ENCODE measurements at places on chromosomes 12 and 14. TPM values are rescaled to one million over a fixed set of nuclear protein-coding genes. Genes with fewer than 3 reads are reported as not detected.

Gene KIF26A
- total RNA-seq: 0.59 TPM

Gene ACRBP
- total RNA-seq: 0.71 TPM

GRCh38 chr12:111404362-111405148 is 1.2 kb upstream of the SH2B3 start:
- DNase-seq: peak; percentile 23
- H3K36me3 ChIP-seq: no peaks in the 10 kb centered on the region
- H3K4me1 ChIP-seq: peaks cover 35% of the 10 kb centered on the region

- H3K36me3 ChIP-seq: no peaks in the 10 kb centered on the region
- no peak for DNase-seq
- H3K4me3 ChIP-seq: no peak overlapping the region
These were observed 2.5 kb upstream of the SELPLG start for GRCh38 chr12:108635997-108636808.

- no peaks in the 10 kb centered on the region for H3K27me3 ChIP-seq
- no peak overlapping the region for H3K27ac ChIP-seq
- H3K4me3 ChIP-seq: no peak overlapping the region
- DNase-seq: no peak
- no peaks in the 10 kb centered on the region for H3K4me1 ChIP-seq
- no peaks in the 10 kb centered on the region for H3K36me3 ChIP-seq
These were observed 229.4 kb downstream of the CHST11 start for GRCh38 chr12:104686196-104686595.

- no peaks in the 10 kb centered on the region for H3K36me3 ChIP-seq
- DNase-seq: no peak
- no peak overlapping the region for H3K27ac ChIP-seq
- no peak overlapping the region for H3K4me3 ChIP-seq
These were observed 180.2 kb downstream of the TMTC2 start for GRCh38 chr12:82866946-82867345.

GRCh38 chr12:100745378-100746071 is 49.1 kb upstream of the ANO4 start:
- no peaks in the 10 kb centered on the region for H3K4me1 ChIP-seq
- no peak overlapping the region for H3K27ac ChIP-seq
- no peak for DNase-seq
- H3K36me3 ChIP-seq: no peaks in the 10 kb centered on the region
- H3K27me3 ChIP-seq: no peaks in the 10 kb centered on the region

DNA sequence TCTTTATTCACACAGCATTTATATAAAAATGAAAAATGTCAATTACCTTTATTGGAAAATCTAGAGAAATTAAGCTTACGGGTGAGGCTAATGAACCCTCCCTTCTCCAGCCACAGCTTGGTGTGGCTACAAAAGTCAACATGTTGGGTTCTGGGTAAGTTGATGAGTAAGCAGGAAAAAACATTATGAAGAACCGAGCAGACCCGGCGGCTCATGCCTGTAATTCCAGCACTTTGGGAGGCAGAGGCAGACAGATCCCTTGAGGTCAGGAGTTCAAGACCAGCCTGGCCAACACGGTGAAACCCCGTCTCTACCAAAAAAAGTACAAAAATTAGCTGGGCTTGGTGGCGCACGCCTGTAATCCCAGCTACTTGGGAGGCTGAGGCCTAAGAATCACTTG is 10.9 kb downstream of the NAA25 start:
- H3K27me3 ChIP-seq: no peaks in the 10 kb centered on the region
- peaks cover 26% of the 10 kb centered on the region for H3K36me3 ChIP-seq
- H3K27ac ChIP-seq: no peak overlapping the region
- H3K4me3 ChIP-seq: no peak overlapping the region

GRCh38 chr12:111359914-111360276 is 9.0 kb downstream of the PHETA1 start:
- DNase-seq: no peak
- H3K27me3 ChIP-seq: peaks cover 3% of the 10 kb centered on the region
- no peaks in the 10 kb centered on the region for H3K4me1 ChIP-seq
- no peaks in the 10 kb centered on the region for H3K36me3 ChIP-seq
- no peak overlapping the region for H3K27ac ChIP-seq

DNA sequence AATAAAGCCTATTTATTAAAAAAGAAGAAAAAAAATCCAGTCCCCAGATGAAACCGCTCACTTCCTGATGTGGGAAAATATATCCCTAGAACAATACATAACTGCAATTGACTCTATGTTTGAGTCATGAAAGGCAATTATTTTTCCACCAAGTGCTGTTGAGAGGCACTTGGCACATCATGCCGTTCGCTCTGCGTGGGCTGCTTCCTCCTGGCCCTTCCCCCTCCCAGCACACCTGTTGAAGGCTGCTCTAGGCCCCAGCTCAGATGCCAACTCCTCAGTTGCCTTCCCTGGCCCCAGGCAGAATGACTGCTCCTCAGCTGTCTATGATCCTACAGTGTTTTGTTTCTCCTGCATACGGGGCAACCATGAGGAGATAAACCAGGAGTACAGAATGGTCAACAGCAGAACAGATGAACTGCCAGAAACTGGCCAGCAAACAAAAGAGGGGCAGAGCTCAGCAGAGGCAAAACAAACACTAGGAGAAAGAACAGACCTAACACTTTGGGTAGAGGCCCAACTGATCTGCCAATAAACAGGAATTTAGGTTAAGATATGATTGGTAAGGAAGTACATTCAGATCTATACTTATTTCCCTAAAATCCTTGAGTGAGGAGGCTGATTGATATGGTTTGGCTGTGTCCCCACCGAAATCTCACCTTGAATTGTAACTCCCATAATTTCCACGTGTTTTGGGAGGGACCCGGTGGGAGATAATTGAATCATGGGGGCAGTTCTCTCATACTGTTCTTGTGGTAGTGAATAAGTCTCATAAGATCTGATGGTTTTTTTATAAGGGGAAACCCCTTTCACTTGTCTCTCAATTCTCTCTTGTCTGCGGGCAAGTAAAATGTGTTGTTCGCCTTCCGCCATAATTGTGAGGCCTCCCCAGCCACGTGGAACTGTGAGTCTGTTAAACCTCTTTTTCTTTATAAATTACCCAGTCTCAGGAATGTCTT is 58.6 kb downstream of the SLC38A1 start:
- H3K27ac ChIP-seq: peak overlapping the region; percentile 75
- peaks cover 36% of the 10 kb centered on the region for H3K4me1 ChIP-seq
- no peaks in the 10 kb centered on the region for H3K36me3 ChIP-seq
- H3K27me3 ChIP-seq: no peaks in the 10 kb centered on the region
- H3K4me3 ChIP-seq: no peak overlapping the region
- DNase-seq: peak; percentile 83

Measured in gastrocnemius medialis (tissue), 4 donors.